ENCODE measurements at places on chromosomes 16 and 17. TPM values are rescaled to one million over a fixed set of nuclear protein-coding genes. Genes with fewer than 3 reads are reported as not detected.

GRCh38 chr17:34902831-34903547 is 58.3 kb downstream of the CCT6B start:
- H3K27me3 ChIP-seq, result peaks cover 20% of the 10 kb centered on the region
- H3K27ac ChIP-seq, result no peak overlapping the region
- H3K4me3 ChIP-seq, result no peak overlapping the region
- DNase-seq, result no peak
- no peaks in the 10 kb centered on the region for H3K36me3 ChIP-seq

Gene AXIN2
- 21.0 TPM for total RNA-seq

DNA sequence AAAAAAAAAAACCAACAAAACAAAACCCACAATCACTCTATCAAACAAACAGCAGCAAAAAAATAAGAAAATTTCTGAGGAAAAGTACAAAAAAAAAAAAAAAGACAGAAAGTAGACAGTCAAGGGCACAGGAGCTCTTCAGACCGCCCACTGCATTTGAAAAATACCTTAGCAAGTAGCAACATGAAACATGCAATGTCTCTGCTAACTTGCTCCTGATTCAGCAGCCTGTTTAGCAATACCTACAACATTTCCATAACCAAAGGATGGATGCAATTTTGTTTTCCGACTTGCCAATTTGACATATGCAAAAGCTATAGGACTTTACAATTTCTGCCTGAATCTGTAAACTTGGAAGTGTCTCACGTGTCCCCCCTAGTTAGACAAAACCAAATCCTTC is 57.4 kb downstream of the SYNRG start:
- no peak overlapping the region for H3K4me3 ChIP-seq
- H3K36me3 ChIP-seq, result peaks cover 38% of the 10 kb centered on the region

GRCh38 chr16:66152823-66153393 is 213.6 kb upstream of the CDH5 start:
- no peak for DNase-seq
- H3K27ac ChIP-seq, result no peak overlapping the region
- H3K4me3 ChIP-seq, result no peak overlapping the region
- H3K36me3 ChIP-seq, result no peaks in the 10 kb centered on the region

Gene KRT40
- total RNA-seq, result not detected

Gene ZPBP2
- total RNA-seq, result not detected

Gene TP53TG3C
- 0.58 TPM for total RNA-seq

DNA sequence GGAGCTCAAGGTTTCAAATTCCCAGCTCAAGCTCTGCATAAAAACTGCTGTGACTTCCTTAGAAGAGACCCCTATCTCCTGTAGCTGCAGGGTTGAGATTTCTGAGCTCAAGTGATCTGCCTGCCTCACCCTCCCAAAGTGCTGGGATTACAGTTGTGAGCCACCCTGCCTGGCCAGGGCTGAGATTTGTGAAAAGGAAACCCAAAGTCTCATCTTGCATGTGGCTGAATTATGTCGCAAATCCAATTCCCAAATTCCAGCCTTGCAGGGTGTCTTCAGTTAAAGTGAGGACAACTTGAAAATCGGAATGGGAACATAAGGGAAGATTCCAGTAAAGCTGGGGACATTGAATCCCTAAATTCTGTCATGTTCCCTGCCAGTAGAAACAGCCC is 14.2 kb upstream of the CETP start:
- no peak overlapping the region for H3K4me3 ChIP-seq
- H3K4me1 ChIP-seq, result peaks cover 9% of the 10 kb centered on the region
- no peak for DNase-seq
- peaks cover 37% of the 10 kb centered on the region for H3K36me3 ChIP-seq
- H3K27ac ChIP-seq, result no peak overlapping the region
- H3K27me3 ChIP-seq, result no peaks in the 10 kb centered on the region

Gene NUPR1
- total RNA-seq, result 33.1 TPM

Gene SYCE1L
- 0.66 TPM for total RNA-seq

GRCh38 chr16:52568983-52569690 is 22.2 kb upstream of the TOX3 start:
- DNase-seq, result no peak
- H3K4me3 ChIP-seq, result no peak overlapping the region
- H3K27ac ChIP-seq, result no peak overlapping the region
- H3K27me3 ChIP-seq, result peaks cover 4% of the 10 kb centered on the region
- no peaks in the 10 kb centered on the region for H3K36me3 ChIP-seq

- H3K4me3 ChIP-seq, result no peak overlapping the region
- DNase-seq, result peak; percentile 72
- peak overlapping the region; percentile 22 for H3K27ac ChIP-seq
- no peaks in the 10 kb centered on the region for H3K36me3 ChIP-seq
Observed at GRCh38 chr17:58060596-58061191, 22.5 kb upstream of the DYNLL2 start.

DNA sequence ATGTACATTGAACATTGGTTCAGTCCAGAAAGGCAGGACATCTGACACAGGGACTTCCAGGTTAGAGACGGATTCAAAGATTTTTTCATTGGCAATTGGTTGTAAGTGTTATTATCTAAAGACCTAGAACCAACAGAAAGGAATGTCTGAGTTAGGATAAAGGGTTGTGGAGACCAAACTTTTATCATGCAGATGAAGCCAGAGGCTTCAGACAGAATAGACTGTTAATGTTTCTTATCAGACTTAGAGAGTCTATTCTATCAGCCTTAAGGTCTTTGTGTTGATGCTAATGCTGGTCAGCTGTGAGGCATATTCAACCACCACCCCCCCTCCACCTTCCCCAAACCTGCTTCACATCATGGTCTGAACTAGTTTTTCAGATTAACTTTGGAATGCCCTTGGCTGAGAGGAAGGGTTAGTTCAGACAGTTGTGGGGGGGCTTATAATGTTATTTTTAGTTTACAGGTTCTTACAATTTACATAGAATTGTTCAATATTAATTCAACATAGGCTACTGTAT is 2.1 kb upstream of the ITGB3 start:
- H3K4me3 ChIP-seq, result no peak overlapping the region
- H3K27ac ChIP-seq, result no peak overlapping the region
- peaks cover 36% of the 10 kb centered on the region for H3K4me1 ChIP-seq
- no peaks in the 10 kb centered on the region for H3K36me3 ChIP-seq
- no peaks in the 10 kb centered on the region for H3K27me3 ChIP-seq
- no peak for DNase-seq

- H3K4me1 ChIP-seq, result no peaks in the 10 kb centered on the region
- H3K4me3 ChIP-seq, result no peak overlapping the region
- no peak for DNase-seq
- no peak overlapping the region for H3K27ac ChIP-seq
Observed at GRCh38 chr16:51734220-51734619, 583.1 kb upstream of the SALL1 start.

GRCh38 chr16:55568207-55568606 is 1.7 kb downstream of the CAPNS2 start:
- H3K4me1 ChIP-seq, result peaks cover 32% of the 10 kb centered on the region
- H3K36me3 ChIP-seq, result no peaks in the 10 kb centered on the region
- DNase-seq, result no peak
- no peak overlapping the region for H3K27ac ChIP-seq
- H3K4me3 ChIP-seq, result no peak overlapping the region
- H3K27me3 ChIP-seq, result no peaks in the 10 kb centered on the region

Data from left ventricle myocardium inferior (tissue), 1 donor.